ENCODE measurements at places on chromosomes 4 and X.

- DNase-seq, result no peak
These were observed 19.6 kb upstream of the FGF16 start for GRCh38 chrX:77427611-77428010.

GRCh38 chr4:41144812-41145211, 69.5 kb downstream of the APBB2 start:
- DNase-seq, result peak; percentile 96

DNA sequence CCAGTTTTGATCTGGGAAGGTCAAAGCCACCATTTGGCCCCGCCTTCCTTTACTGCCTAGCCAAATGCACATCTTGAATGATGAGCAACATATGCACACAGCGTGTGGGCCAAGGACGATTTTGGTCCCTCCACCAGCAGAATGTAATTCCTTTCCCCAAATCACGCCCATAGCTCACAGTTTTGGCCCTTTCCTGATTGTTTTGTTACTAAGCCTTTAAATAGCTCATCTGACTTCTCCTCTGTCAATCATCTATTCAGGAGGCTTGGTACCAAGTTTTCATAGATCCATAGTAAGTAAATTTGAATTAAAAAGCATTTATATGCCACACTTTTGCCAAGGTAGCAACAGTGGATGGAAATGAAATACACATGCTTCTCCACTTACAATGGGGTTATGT, 123.3 kb downstream of the NFKB1 start:
- DNase-seq, result no peak

DNA sequence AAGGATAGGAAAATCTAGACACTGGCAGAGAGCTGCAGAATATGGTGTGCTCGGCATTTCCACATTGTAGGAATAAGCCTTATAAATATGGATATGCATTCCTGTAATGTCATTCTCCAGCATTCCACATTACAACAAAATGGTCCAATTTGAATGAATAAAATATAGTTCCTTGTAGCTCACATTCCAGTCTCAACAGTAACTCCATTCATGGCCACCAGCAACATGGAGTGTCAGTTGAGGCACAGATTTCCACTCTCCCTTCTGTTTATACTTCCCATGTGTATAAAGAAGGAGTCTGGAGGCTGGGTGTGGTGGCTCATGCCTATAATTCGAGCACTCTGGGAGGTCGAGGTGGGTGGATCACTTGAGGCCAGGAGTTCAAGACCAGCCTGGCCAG, 84.5 kb downstream of the AASDH start:
- DNase-seq, result no peak

DNA sequence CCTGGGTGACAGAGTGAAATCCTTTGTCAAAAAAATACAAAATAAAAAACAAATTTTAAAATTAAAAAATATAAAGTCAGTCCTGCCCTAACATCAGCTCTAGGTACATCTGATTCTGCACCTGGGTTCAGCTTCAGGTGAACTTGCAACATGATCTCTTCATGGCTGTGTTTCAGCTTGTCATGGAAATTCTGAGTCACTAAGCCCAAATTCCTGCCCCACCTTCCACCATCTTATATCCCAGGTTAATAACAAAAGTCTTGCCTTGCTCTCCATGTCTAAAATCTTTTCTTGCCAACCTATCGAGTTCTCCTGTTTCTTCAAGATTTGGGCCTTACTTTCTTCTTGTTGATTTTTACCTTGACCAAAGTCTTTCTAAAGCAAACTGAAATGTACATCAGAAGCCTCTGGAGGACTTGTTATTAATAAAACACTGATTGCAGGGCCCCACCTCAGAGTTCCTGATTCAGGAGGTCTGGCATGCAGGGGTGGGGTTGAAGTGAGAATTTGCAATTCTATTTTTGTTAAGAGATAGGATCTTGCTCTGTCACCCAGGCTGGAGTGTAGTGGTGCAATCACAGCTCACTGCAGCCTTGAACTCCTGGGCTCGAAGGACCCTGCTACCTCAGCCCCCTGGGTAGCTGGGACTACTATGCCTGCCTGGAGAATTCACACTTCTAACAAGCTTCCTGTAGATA, 125.8 kb upstream of the VCX3A start:
- no peak for DNase-seq

Measured in islet precursor cell (in vitro differentiated cells).